CD4-positive, alpha-beta T cell treated with Interleukin-15 for 4 hours (primary cell): ENCODE measurements at places on chromosomes 7 and 10.

DNA sequence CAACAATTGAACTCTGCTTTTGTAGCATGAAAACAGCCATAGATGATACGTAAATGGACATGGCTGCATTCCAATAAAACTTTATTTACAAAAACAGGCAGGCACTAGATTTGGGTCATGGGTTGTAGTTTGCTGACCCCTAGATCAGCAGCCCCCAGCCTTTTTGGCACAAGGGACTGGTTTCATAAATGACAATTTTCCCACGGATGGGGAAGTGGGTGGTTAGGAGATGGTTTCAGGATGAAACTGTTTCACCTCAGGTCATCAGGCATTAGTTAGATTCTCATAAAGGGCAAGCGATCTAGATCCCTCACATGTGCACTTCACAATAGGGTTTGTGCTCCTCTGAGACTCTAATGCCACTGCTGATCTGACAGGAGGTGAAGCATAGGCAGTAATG, 16.5 kb upstream of the ANK3 start:
- DNase-seq = no peak

GRCh38 chr10:60441515-60441914, 51.8 kb upstream of the ANK3 start:
- no peak for DNase-seq

DNA sequence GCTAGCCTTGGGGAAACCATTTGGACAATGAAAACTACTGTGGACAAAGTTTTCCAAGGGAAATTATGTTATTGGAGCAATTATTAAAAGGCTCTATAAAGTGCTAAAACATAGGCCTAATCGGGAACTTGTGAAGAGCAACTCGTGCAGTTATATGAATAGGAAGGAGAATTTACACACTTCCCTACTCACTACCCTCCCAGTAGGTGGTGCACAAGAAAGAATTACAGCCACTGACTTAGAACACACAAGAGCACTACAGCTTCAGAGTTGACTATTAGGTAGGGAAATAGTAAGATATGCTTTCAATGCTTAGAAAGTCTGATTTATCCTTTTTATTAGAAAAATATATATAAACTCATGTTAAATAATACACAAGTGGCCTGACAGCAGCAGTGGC, 47.2 kb downstream of the GSAP start:
- no peak for DNase-seq

DNA sequence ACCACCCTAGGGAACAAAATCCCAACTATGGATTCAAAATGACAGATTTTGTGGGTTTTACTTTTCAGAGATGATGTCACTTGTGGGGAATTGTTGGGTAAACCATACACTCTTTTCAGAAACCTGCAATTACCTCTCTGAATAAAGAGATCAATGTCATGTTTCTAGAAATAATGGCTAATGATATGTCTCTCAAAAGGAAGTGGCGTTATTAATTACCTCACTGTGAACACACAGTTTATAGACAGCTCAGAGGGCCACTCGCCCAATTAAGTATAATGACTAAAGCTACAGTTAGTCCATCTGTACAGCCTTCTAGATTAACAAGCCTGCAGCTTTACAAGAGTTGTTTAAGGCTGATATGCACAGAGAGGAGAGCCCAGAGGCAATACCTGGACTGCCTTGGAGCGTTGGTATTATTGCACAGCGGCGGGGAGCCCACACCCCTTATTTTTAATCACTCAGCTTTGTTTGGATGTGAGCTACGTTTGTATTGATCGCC, 79.5 kb downstream of the RAB11FIP2 start:
- no peak for DNase-seq

- no peak for DNase-seq
Observed at GRCh38 chr10:99619090-99619800, 994 bp downstream of the SLC25A28 start.

- no peak for DNase-seq
Observed at GRCh38 chr10:117204316-117204715, 7.0 kb downstream of the KCNK18 start.

GRCh38 chr7:96786998-96787395, 77.4 kb upstream of the SEM1 start:
- no peak for DNase-seq

GRCh38 chr7:73615886-73616285, 8.4 kb downstream of the MLXIPL start:
- no peak for DNase-seq

- no peak for DNase-seq
Observed at GRCh38 chr10:5932345-5932744, 42.3 kb downstream of the FBH1 start.

GRCh38 chr7:132073920-132074589, 502.2 kb downstream of the PLXNA4 start:
- no peak for DNase-seq

GRCh38 chr7:157784979-157785441, 448.2 kb downstream of the DNAJB6 start:
- no peak for DNase-seq

GRCh38 chr10:130714742-130715467, 578.7 kb downstream of the GLRX3 start:
- no peak for DNase-seq

DNA sequence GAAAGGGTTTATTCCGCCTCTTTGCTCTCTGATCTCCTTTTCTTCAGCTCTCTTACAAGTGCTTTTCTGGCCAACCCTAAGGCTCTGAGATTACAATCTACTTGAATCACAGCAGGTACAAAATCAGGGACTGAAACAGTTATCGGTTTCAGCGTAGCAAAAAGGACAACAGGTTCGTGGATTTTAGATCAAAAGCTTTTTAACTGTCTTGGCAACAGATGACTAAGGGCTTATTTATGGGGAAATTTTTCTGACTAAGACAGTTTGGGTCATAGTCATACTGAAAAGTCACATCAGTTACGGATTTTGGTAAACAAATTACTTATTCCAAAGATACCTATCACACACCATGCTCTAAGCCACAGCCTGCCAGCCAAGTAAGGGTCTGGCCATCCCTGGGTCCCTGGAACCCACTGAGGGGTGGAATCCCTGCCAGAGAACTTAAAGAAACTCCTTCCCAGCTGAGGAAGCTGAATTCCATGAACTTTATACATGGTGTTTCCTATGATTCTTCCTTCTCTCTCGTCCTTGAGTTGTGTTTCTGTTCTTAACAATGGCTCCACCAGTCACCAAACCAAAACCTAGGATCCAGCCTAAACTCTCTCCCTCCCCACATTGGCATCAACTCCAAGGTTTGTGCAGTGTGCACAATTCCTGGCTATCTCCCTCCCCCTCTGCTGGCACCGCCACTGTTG, 169.3 kb downstream of the FAM107B start:
- peak; percentile 85 for DNase-seq

DNA sequence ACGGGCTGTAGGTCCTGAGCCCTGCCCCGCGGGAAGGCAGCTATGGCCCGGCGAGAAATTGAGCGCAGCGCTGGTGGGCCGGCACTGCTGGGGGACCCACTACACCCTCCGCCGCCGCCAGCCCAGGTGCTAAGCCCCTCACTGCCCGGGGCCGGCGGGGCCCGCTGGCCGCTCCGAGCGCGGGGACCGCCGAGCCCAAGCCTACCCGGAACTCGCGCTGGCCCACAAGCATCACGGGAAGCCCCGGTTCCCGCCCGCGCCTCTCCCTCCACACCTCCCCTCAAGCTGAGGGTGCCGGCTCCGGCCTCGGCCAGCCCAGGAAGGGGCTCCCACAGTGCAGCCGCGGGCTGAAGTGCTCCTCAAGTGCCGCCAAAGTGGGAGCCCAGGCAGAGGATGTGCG, 5.5 kb upstream of the CACUL1 start:
- no peak for DNase-seq

DNA sequence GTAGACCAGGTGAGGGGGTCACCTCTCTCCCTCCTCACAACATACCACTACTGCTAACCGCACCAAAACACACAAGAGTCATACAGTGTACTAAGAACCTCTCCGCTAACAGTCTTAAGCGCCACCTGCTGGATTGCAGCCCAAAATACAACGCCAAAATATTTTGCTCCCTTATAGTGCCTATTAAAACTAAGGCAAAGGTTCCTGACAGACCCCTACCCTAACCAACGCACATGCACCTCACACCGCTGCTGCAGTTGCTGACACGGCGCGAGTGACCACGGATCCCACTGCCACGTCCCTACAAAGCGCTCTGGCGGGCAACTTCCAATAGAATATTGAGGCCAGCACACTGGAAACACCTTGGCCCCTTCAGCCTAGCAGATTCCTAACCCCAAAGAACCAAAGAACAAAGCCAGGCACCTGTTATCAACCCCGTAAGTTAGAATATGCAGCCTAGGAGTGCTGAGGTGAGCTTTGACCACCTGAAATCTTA, 563.6 kb upstream of the SEMA3D start:
- DNase-seq = no peak

DNA sequence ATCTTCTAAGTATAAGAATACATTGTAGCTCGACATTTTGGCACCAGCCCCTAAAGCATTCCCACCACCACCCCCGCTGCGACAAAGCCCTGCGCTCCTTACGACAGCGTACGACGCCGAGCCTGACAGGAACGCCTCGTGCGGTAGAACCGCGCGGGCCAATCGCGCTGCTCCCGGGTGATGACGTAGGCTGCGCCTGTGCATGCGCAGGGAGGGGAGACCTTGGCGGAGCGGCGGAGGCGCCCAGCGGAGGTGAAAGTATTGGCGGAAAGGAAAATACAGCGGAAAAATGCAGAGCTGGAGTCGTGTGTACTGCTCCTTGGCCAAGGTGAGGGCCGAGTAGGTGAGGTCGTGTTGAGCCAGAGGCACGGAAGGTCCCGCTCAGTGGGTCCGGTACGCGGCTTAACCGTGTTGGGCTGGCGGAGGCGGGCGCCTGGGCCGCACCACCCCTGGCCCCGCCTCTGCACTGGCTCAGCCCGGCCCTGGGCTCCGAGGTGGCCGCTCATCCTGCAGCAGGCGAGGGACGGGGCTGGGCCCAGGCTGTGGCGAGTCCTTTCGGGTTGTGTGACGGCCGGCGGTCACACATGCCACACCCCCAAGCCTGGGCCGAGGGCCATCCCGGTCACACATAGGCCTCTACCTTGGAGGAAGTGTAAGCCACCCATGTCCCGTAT, at the start of gene DLD:
TSS of gene DLD (plus strand) at position 222 of the 674 bp plus-strand sequence. CDS start at position 290, 68 bp downstream.
- DNase-seq = peak; percentile 90

DNA sequence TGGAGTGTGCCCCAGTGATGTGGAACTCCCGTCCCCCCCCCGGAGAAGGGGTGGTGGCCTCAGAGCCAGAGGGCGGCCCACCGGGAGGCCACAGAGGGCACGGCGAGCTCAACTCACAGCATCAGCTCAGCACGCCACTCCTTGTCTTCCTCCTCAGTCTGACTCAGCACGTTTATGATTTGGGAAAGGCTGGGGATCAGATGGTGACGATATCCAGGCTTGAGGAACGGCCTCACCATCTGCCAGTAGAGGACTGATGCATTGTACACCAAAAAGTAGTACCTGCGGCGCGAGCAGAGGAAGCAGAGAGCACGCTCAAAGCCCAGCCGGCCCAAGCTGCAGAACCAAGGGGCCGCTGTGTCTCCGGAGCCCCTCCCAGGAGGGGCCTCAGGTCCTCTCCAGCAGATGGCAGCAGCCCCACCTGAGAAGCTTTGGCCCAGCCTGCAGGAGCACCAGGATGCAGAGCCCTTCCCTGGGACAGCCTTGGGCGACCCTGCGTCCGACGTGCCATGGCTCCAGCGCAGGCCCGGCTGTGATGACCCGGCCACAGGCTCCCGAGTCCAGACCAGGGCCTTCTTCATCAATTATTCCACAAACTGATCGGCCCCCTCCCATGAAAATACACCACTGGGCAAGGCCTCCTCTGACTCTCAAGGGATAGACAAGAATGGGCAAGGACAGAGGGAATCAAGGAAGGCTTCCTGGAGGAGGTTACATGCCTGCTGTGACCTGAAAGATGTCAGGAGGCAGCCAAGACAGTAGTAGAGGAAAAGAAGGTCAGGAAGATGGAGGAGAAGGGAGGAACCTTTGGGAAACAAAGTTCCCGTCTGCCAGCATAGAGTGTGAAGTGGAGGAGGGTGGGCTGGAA, 3.7 kb downstream of the CFAP46 start:
- DNase-seq = no peak

DNA sequence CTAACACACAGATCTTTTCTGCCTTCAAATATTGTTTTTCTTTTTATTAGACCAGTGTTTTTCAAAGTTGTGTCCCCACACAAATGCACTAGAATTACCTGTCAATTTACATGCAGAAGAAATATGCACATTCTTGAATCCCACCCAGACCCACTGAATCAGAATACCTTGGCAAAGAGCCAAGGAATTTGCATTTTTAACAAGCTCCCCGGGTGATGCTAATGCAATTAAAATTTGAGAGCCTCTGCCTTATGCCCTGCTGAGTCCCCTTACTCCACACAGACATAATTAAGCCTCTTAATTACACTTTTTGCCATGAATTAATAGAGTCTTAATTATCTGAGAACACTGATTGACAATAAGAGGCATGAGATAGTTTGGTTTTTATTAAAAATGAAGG, 201.2 kb upstream of the GRB10 start:
- no peak for DNase-seq

DNA sequence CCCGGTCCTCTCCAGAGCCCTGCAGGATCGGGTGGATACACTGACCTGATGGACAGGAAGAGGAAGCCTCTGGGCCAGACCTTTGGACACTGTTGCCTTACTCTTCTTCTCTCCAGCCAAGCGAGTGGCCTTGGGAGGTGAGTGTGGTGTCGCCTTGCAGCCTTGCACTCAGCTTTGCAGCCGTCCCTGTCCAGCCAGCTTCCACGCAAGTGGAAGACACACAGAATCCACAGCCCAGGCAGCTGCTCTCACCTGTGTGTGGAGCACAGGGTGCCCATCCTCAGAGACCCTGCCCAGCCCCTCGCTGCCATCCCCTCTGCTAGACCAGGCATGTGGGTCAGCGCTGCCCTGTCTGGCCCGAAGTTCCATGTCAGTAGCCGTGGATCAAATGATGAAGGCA, 239.1 kb downstream of the EBF3 start:
- no peak for DNase-seq

DNA sequence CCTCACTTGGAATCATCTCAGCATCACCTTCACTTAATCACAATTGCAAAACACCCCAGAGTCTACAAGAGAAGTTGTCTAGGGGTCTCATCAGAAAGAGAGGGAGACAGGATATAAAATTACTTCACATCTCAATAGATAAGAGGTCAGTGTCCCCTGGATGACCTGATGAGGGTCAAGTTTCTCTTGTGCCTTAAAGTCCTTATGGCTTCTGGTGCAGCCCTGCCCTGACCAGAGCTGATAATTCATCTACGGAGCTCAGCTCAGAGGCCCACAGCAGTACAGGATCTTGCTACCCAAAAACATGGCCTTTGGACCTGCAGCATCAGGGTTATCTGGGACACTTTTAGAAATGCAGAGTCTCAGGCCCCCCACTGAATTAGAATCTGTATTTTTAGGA, 111.1 kb upstream of the GLI3 start:
- no peak for DNase-seq

DNA sequence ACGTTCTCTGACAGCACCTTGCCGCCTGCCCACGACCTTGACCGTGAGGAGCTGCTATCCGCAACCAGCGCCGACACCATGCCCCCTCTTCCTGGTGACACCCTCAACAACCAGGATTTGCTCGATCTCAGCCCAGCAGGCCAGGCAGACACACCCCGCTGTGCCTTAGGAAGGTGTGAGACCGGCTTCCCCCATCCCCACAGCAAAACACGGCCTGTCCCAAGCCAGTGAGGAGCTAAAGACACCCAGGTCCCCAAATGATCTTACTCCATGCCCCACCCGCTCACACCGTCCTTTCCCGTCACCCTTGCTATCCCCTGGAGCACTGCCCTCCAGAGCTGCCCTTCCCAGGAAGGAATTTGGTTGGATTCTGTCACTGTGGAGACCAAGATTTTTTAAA, 21.3 kb upstream of the TTYH3 start:
- no peak for DNase-seq
